ENCODE measurements at places on chromosomes 5 and 9. TPM values are rescaled to one million over a fixed set of nuclear protein-coding genes. Genes with fewer than 3 reads are reported as not detected.

The WHRN gene
- 34.7 TPM for total RNA-seq

The TMEM141 gene
- total RNA-seq, result 62.1 TPM

- no peak for DNase-seq
Observed at GRCh38 chr9:115764645-115765044, 388.9 kb upstream of the PAPPA start.

- DNase-seq, result no peak
Observed at GRCh38 chr9:85876628-85877027, 64.3 kb upstream of the NAA35 start.

DNA sequence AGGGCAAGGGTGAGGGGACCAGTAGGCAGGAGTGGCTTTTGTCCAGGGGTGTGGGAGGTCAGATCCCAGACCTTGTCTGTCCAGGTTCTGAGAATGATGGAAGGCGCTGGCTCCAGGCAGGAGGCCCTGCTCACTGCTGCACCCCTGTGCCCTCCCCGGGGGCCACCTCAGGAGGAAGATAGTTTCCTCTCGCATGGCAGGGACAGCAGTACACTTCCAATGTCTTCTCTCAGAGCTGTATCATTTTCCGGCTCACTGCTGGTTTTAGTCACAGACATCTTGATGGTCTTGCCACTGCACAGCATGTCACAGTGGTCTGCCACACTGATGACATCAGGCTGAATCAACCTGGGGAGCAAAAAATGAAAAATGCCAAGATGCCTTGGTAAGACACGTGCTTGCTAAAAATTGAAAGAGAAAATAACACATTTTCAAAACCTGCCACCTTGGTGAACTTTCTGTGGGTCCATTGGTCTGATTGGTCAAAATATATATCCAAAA lies 3.3 kb upstream of the SLC6A3 start:
- no peak for DNase-seq

The ZBTB5 gene
- 9.4 TPM for total RNA-seq

The PTRH1 gene
- 12.2 TPM for total RNA-seq

The GLIPR2 gene
- total RNA-seq, result 21.9 TPM

The BHMT gene
- 2.6 TPM for total RNA-seq

The POLR3G gene
- 3.9 TPM for total RNA-seq

The WDR31 gene
- total RNA-seq, result 9.1 TPM

DNA sequence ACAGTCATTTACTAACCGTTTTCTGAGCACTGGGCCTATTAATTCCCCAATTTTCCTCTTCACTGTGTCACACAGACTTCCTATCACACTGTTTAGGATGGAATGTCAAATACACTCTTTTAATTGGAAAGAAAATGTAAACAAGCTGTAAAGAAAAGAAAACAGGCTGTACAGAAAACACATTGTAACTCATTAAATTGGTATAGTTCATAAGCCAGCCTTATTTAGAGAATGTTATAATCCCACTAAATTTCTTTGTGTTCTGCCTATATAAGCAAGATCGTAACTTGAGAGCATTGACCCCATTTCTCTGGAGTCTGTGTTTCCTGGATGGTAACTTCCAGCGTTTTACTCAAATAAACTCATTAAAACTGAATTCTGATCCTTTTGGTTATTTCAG lies 46.5 kb downstream of the TARS1 start:
- DNase-seq, result no peak

GRCh38 chr5:120413686-120414085 lies 50.4 kb upstream of the PRR16 start:
- DNase-seq, result no peak

DNA sequence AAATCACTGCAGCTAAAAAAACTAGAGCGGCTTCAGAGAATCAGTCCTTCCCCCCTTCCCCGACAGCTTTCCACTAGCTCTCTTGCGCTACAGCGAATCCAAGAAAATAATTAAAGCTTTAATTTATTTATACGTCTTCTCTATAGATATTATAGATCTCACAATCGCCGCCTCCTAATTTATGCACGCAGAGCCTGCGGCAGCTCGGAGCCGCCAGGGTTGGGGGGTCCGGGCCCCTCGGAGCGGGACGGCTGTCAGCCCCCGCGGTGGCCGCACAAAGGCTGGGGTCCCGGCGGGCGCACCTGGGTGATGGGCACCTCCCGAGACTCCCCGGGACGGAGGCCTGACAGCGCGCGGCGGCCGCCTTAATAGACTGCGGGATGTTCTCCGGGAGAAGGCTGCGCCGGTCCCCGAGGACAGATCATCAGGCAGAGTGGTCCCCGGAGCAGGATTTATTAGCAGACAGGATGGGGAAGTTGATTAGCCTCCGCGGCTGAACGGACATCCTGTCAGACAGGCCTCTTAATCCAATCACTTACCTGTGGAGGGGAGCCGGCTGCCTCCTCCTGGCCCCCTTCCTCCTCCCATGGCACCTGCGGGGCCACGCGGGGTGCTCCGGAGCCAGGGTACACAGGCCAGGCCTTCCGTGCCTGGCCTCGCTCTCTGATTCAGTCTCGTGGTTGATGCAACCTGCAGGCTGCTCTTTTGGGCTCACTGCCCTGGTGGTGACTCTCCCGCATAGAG lies 166.8 kb downstream of the MELK start:
- DNase-seq, result no peak

Measured in dorsolateral prefrontal cortex (tissue), 122 donors.